ENCODE measurements at places on chromosomes 2 and 18.

- DNase-seq = no peak
Measured at GRCh38 chr2:100008956-100009355, 133.4 kb downstream of the AFF3 start.

- no peak for DNase-seq
Measured at GRCh38 chr18:49030692-49031443, 80.1 kb upstream of the SMAD7 start.

GRCh38 chr18:23534276-23534675, 31.0 kb downstream of the RMC1 start:
- no peak for DNase-seq

GRCh38 chr2:108447947-108448677, 894 bp upstream of the GCC2 start:
- DNase-seq = no peak

GRCh38 chr2:38856165-38856564, 19.6 kb downstream of the DHX57 start:
- no peak for DNase-seq

DNA sequence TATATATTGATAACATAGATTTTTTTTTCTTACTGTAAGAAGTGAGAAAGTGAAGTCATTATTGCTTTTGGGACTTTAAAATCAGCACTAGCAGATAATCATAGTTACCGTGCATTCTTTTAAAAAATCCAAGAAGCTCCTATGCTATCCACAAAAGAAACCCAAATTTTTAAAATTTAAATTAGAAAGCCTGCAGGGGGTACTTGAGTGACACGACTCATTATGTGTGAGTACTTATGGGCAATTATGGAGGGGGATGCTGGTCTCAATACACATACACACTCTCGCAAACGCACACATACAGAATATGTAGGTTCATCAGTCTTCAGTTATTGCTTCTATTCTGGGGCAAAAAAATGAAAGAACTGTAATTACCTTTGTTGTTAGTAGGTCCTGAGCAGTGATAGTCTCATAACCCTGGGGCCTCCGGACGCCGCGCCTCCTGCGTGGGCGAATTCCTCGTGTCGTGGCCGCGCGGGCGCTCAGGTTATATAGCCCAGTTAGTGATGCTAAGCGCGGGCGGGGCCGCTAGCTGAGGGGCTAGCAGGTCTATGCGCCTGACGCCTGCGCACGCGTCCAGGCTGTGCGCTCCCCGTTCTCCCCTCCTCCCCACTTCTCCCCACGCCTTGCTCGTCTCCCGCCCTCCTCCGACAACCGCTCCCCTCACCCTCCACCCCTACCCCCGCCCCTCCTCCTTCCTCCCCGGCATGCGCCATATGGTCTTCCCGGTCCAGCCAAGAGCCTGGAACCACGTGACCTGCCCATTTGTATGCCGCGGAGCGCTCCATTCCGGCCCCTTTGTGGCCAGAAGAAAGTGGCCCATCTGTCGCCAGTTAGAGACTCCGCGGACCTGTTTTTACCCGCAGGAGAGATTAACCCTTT, at the start of gene NEUROD1:
Gene NEUROD1 (minus strand): TSS at position 463 of the 882 bp plus-strand sequence. CDS start 1,657 bp downstream, outside the sequence.
- DNase-seq = no peak

- no peak for DNase-seq
Measured at GRCh38 chr18:55248495-55248894, 289.2 kb upstream of the CCDC68 start.

DNA sequence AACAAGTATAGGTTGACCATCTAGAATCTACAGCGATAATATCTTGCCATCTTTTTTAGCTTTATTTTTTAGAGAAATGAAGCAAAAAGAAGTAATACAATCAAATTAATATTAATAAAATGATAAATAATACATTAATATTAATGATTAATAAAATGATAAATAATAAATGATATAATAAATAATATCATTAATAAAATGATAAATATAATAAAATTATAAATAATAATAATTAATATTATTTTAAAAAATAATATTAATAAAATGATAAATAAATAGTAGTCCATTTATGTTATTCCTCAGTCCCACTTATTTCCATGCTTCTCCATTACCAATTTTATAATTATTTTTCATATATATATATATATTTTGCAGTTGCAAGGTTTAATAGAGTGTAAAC, 3.2 kb upstream of the REG3A start:
- no peak for DNase-seq

GRCh38 chr2:158407031-158407430, 49.5 kb downstream of the CCDC148 start:
- no peak for DNase-seq

GRCh38 chr2:23513872-23514793, 129.2 kb downstream of the KLHL29 start:
- no peak for DNase-seq

- DNase-seq = no peak
Measured at GRCh38 chr2:220930271-220931076, 641.6 kb downstream of the EPHA4 start.

DNA sequence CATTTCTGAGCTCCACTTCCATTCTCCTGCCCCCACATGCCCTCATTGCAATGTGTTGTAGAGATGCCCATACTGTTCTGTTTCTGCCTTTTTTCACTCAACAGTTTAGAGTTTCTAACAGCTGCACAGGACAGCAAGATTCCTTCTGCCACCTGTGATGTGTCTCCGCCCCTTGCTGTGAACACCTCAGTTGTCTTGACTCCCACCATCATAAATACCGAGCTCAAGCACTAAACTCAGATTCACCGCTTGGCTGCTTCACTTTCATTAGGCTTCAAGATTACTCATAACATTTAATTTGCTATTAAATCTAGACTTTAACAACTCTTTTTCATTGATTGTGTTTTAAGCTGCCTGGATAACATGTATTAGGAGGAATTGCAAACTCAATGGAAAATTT, 141.0 kb downstream of the MAP2 start:
- no peak for DNase-seq

DNA sequence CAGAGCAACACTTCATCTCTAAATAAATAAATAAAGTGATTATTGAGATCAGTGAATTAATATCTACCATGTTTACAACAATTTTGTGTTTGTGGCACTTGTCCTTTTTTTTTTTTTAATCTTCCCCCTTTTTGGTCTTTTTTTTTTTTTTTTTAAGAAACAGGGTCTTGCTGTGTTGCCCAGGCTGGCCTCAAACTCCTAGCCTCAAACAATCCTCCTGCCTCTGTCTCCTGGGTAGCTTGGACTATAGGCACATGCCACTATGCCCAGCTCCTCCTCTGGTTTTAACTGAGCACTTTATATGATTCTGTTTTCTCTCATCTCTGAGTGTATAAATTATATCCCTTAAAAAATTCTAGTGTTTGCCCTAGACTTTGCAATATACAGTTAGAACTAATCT, 30.3 kb downstream of the SLC4A5 start:
- no peak for DNase-seq

- DNase-seq = no peak
Measured at GRCh38 chr2:176583607-176584006, 314.4 kb downstream of the MTX2 start.

GRCh38 chr18:2471523-2471922, 99.8 kb downstream of the METTL4 start:
- no peak for DNase-seq

DNA sequence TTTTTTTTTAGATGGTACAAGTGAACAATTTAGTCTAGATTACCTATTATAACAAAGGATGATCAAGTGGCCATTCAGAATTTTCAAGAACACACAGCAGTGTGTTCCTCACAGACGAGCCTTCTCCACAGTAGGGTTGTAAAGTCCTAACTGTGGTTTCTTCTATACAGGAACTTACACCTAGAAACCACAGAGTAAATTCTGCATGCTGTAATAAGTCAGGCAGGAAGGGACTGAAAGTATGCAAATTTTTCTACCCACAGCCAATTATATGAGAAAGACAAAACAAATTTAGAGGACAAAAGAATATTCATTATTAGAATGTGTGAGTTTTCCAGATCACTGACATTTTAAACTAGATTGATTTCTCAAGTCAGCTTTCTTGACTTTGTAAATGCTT, 99.5 kb downstream of the RBMS1 start:
- no peak for DNase-seq

DNA sequence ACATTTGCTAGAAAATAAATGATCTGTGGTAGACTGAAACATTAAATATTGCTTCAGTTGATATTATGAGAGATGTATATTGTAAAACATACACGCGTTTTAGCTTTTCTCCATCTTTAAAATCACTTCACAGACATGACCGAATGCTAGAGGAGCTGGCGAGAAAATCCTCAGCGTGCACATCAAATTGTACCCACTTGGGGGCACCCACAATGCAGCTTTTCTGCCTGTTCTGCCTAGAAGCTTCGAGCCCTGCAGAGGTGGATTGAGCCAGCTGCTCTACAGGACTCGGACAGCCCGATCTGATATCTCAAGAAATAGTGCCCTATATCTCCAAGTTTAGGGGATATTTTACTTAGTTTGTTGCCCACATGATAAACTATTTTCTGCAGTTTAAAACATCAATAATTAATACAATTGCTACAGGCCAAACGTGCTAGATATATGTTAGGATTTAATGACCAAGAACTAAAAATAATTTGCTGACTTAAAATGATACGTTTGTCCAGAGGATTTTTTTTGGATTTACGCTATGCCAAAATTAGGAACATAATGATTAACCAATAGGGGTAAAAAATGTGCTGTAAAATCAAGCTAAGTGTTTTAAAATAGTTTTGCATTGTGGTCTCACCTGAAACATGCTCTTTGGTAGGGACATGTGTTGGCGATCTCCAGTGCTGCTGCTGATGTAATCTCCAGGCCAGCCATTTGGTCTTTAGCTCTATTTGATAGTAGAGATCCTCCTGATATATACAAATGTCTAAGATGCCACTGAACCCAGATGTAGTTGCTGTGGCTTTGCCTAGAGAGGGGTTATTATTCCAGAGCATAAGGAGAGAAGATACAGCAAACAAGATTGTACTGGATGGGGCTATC, 22.3 kb upstream of the ATP5MC3 start:
- no peak for DNase-seq

DNA sequence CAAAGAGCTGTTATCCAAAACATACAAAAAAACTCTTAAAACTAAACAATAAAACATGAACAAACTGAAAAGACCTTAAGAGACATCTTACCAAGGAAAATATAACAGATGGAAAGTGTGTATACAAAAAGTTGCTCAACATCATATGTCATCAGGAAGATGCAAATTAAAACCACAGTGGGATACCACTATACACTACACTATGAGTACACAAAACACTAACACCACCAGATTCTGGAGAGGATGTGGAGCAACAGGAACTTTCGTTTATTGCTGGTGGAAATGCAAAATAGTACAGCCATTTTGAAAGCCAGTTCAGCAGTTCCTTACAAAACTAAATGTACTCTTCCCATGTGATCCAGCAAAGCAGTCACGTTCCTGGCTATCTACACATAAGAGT, 221.4 kb downstream of the CMPK2 start:
- DNase-seq = no peak

All from activated CD8-positive, alpha-beta memory T cell treated with anti-CD3 and anti-CD28 coated beads for 1 hour (primary cell).